NCI-H1694 (cell line): ENCODE measurements at places on chromosomes 6 and 20.

DNA sequence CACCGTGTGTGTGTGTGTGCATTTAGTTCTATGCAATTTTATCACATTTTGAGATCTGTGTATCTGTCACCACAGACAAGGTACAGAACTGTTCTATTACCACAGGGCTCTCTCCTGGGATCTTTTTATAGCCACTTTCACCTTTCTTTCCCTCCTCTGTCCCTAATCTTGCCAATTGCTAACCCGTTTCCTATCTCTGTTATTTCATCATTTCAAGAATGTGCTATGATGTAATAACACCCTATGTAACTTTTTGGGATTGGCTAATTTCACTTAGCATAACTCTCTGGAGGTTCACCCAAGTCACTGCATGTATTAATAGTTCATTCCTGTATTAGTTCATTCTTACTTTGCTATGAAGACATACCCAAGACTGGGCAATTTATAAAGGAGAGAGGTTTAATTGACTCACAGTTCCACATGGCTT, 657.7 kb downstream of the QKI start:
- DNase-seq: no peak

DNA sequence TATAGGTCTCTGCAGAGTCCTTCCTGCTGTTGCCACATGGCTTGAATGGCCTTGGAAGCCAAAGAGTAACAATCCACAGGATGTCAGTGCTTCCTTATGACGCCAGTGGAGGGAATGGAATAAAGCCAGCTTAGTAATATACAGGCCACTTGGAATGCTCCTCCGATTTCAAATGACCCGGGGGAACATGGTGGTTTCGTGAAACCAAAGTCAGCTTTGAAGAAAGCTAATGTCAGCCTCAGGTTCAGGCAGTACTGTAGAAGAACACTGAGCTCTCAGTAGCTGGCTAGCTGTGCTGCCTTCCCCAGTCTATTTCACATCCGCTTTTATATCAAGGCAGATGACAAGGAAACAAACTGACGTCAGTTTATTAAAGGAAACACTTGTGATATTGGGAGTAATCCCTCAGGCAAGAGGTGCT, 189.1 kb downstream of the DTNBP1 start:
- no peak for DNase-seq

GRCh38 chr6:47919875-47920274, 138.0 kb downstream of the OPN5 start:
- DNase-seq: no peak

GRCh38 chr6:98831959-98832283, 2.5 kb upstream of the POU3F2 start:
- DNase-seq: no peak

DNA sequence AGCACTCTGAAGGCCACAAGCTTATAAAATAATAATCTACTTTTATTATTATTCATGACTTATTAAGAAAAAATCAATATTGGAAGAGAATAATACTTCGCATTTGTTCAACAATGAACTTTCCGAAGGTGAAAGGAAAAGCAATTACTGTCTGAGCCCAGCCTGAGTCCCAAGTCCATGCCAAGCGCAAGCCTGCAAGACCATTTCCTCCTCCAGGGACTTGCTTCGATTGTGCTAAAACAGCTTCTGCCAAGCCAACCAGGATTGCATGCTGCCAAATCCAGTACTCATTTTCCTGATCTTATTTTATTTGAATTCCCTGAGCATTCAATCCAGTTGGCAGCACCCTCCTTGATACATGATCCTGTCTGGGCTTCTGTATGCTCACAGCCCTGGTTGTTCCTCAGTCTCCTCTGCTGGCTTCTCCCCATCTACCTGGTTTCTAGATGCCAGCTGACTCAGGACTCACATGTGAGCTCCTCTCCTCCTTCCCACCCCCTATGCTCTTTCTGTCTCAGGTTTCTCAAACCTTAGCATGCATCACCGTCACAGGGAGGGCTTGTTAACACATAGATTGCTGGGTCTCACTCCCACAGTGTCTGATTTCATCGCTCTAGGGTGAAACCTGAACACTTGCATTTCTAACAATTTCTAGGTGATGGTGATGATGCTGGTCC, 55.9 kb upstream of the PSMF1 start:
- DNase-seq: no peak

GRCh38 chr6:2765896-2766766, 938 bp downstream of the WRNIP1 start:
- no peak for DNase-seq

DNA sequence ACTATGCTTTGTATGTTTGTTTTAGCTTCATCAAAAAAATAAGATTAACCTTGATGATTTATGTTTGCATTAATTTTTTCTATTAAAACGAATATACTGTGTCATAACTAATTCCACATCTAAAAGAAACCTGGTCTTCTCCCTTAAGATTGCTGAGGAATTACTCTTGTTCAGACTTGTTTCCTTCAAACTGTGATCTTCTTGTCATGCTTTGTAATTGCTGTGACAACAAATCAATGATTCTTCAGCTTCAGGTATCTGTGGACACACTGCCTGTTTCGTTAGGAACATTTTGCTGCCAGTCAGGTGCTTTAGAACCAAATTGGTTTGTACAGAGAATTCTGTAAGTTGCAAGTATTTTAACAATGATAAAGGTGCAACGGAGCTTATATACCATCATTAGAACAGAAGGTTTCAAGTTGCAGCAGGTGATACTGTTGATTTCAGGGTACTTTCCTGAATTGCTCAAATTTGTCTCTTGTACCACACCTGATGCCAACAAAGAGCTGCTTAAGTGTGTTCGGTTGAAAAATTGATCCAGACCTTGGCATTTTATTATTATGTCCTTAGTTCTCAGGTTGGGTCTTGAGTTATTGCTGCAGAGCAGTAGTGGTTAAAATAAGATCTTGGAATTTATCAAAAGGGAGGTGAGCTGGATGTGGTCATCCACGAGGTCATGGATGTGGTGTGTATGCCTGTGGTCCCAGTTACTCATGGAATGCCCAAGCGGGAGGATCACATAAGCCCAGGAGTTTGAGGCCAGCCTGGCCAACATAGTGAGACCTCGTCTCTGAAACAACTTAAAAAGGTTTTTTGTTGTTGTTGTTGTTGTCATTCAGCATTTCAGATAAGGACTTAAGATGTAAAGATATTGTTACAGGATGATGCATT, 19.5 kb downstream of the SYTL3 start:
- DNase-seq: no peak

- DNase-seq: no peak
Observed at GRCh38 chr6:112325444-112325843, 21.7 kb upstream of the RFPL4B start.

DNA sequence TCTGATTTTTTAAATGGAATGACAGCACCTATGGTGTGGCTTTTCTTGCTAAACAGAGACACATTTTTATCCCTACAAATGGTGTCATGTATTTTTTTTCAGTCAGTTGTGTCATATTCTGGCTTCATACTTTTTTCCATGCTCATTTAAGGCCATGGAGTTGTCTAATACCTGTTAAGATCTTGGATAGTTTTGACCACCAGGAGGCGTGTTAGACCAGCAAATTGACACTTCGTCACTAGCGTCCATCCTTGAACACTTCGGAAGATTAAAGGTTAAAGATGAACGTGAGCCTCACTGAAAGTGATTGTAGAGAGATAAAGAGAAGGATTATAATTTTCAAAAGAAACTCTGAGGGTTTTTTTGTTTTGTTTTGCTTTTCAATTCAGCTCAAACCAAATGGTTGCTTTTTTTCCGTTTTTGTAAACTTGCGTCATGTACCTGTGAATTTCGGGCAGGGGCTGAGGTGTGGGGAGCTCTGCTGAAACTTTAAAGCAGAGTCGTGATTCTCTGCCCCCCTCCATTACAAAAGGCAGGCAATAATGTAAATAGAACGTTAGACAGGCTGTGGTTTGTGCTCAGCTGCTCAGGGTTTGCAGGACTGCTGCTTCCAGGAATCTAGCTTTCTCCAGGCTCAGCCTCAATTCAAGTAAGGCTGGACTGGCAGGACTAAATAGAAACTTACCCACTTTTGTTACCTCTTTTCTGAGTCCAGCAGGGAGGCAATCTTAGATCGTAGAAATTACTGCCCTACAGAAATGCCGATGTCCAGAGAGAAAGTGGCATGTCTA, 245.1 kb downstream of the FOXA2 start:
- DNase-seq: peak; percentile 18

DNA sequence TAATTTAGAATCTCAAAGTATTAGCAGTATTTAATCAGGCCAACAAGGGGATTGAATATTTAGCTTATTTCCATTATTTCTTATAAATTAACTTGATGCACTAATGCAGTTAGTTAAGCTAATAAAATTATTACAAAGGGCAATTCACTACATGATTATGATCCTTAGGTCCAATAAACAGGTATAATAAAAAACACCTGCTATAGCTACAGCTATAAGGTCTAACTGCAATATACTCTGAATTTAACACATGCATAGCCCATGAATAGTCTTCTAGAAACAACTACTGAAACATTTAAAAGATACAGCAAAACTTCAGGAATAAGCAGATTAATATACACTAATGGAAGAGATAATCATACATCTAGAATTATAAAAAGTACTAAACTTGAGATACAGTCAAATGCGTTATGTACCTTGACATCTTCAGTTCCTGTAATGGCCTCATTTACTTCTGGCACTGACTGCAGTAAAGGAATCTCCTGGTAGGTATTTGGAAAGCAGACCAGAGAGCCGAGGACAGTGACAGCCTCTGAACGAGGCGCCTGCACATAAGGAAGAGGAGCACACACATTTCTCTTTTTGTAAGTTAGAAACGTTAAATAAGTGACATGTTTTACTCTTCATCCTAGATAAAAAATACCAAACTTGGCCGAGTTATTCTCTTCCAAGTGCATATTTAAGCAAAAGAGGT, 168.5 kb downstream of the INSM1 start:
- DNase-seq: no peak

GRCh38 chr6:106309766-106310373, 15.7 kb downstream of the ATG5 start:
- no peak for DNase-seq

DNA sequence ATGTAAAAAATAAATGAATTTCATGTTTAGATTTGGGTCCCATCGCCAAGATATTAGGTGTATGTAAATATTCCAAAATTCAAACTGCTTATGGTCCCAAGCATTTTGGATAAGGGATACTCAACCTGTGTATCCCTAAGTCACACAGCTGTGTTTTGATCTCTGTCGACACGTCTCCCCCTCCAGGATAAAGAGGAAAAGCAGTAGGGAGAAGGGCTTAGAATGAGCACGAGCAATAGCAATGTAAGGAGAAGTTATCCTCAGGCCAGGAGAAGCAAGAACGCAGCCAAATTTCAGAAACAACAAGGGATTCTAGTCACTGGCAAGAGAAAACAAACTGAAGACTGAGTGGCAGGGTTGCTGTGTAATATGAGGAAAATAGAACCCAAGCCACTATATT, 181.2 kb downstream of the AIG1 start:
- no peak for DNase-seq

- DNase-seq: no peak
Observed at GRCh38 chr6:160198606-160199211, 59.9 kb downstream of the SLC22A2 start.

DNA sequence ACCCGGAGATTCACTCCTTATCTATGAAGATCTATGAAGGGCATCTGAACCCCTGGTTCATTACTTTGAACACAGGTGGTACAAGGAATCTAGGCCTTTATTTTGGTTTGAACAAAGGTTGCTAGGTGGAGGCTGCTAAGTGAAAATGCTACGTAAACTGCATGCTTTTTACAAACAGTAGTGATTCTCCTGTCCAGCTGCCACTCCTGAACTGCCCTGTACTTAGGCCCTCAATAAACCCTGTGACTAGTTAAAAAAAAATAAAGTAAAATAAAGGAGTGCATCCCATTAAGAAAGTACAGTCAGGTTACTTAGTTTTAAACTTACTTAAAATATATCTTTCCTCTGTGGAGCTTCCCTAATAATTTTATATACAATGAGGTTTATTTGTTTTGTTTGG, 27.7 kb upstream of the ARG1 start:
- DNase-seq: no peak

GRCh38 chr20:43721429-43722152, 5.2 kb downstream of the GTSF1L start:
- DNase-seq: no peak

DNA sequence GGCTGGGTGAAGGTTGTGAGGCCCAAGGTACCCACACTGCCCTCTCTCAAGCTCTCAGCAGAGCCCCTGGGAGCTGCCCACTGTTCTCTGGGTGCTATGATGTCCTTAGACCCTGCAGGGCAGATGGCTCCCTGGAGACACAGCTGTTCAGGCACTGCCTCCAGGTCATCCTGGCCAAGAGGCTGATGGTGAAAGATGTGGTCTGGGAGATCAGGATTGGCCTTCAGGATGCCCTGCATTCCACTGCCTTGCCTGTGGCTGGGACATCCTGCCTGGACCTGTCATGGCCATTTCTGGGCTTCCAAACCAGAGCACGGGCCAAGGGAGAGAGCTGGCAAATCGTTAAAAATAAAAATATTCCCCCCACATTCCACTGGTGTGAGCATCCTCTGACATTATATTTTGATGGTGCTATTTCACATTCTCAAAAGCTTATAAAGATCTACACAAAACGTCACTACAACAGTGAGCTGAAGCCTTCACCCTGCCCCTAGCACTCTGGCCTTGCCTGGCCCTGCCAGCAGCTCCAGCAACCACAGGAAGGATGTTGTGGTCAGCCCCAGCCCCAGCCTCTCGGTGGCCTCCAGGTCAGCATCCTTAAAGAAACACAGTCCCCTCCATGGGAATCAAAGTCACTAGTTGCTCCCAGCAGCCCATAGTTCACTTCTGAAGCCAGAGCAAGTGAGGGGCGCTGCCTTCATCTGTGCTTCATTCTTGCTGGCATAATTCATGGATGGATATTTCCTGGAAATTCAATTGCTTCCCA, 13.5 kb upstream of the KCNK16 start:
- DNase-seq: no peak

DNA sequence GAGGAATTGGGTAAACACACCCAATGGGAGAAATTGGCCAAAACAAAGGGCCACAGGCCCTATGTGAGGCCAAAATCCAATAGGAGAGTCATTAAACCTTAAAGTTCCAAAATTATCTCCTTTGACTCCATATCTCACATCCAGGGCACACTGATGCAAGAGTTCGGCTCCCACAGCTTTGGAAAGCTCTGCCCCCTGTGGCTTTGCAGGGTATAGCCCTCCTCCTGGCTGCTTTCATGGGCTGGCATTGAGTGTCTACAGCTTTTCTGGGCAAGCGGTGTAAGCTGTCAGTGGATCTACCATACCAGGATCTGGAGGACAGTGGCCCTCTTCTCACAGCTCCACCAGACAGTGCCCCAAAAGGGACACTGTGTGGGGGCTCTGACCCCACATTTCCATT, 160.5 kb downstream of the ADGRG6 start:
- DNase-seq: no peak

DNA sequence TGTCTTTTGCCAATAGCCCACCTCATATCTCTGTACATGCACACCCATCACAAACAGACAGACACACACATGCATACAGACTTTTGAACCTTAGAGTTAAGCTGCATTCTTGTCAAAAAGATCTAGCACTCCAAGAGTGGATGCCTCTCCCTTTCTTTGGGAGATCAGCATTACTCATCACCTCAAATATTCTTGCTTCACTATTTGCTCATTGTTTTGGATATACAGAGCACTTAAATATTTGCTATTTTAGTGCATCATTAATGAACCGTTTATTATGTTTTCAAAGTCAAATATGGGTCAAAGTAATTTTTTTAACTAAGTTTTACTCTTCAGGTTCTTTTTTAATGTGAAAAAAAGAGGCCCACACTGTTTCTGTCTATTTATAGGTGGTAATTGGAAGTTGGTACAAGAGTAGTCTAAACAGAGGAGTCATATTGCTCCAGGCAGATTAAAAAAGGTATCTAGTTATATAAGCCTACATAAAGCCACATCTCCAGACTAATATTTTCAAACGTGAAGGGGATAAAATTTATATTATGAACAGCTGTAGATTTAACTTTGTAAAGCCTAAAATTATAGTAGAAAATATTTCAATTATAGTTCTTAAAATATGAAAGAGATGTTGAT, 102.6 kb downstream of the FLRT3 start:
- DNase-seq: no peak
